ENCODE measurements at places on chromosomes 2 and 18. TPM values are rescaled to one million over a fixed set of nuclear protein-coding genes. Genes with fewer than 3 reads are reported as not detected.
A peak's percentile ranks its signal among the peaks of the same experiment; 100 is the strongest.

DNA sequence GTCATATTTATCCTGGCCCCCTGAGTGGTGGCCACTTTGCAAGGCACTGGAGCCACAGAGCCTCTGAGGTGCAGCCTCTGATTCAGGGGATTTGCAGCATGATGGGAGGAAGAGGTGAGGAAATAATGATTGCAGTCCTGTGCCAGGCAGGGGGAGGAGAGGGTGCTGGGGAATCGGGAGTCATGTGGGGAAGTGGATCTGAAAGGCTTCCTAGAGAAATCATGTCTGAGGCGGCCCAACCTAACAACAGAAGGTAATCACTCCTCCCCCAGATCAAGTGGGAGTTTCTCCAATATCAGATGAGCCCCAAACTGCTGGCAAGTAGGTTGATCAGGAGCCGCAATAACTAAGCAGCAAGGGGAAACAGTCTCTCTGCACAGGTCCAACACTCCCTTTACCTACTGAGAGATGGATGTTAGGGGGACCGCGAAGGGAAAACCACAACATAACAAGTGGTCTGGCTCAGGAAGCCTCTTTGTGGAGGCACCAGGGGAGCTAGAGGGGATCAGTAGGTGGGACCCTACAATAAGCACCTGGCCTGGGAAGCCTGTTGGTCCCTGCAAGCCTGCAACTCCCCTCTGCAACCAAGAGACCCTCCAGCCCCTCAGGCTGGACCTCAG is 71.8 kb upstream of the NPAS2 start:
- DNase-seq, result no peak

GRCh38 chr2:47876912-47877311 is 29.4 kb downstream of the FBXO11 start:
- no peak for DNase-seq

DNA sequence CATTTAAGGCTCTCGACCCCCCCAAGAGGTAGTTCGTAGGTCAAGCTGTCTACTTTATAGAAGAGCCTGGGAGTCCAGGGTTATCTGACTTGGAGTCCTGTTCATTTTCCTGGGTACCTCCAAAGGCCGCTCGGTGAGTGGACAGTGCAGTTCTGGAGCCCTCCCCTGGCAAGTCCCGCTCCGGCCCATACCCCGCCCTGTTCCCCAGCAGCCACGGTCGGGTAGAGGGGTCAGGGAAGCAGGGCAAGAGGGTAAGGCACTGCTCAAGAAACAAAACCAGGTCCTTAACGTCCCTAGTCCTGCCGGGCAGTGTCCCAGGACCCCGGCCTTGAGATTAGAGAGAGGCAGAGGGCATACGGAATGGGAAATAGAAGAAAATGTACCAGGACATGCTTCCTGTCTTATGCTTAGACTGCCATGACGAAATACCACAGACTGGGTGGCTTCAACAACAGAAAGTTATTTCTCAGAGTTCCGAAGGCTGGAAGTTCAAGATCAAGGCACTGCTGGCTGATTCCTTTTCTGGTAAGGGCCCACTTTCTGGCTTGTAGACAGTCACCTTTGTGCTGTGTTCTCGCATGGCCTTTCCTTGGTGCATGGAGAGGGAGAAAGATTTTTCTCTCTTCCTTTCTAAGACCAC is 5.4 kb upstream of the HPCAL1 start:
- no peak for DNase-seq

DNA sequence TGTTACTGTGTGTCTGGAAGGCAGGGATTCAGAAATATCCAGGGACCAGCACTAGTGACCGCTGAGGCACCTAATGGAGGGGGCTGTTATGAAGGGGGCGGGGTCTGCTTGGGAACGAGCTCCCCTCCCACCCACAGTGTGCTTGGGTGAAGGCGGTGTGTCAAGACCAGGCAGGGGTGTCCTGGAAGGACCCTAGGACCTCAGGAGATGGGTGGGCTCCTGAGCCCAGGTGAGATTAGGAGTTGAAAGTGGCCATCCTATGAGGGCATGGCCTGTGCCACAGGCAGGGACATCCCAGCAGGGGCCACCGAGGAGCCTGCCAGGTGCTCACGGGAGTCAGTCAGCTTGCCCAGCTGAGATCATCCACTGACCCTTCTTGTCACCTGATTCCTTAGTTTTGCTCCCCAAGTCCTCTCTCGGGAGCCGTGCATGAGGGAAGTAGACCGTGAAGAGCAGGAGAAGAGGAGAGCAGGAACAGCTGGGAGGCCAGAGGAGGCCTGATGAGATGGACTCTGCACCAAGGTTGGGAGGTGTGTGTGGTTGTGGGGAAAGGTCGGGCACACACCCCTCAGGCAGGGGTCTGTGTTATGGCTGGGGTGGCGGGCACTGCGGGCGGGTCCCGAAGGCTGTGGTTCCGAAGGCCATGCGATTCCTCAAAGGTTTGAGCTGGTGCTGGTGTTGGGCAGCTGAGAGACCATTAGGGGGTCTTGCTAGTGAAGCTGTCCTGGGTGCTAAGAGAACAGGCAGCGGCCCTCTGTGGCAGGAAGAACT is 180.9 kb upstream of the HS6ST1 start:
- DNase-seq, result no peak

DNA sequence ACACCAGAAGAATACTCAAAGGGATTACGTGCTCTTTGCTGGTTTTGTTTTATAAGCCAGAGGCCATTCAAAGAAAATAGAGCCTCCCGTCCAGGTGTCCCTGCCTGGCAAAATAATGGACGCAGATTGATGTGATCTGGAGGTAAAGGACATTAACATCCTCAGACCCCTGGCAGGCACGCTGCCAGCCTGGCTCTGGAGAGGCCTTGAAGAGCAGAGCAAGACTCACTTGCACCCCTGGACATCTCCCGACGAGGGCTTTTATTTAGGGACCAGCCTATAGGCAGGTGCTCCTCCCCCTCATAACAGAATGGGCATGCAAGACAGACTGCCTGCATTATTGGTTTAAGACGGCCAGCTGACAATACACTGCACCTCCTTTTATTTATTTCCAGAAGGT is 291.3 kb downstream of the BCL11A start:
- DNase-seq, result no peak

DNA sequence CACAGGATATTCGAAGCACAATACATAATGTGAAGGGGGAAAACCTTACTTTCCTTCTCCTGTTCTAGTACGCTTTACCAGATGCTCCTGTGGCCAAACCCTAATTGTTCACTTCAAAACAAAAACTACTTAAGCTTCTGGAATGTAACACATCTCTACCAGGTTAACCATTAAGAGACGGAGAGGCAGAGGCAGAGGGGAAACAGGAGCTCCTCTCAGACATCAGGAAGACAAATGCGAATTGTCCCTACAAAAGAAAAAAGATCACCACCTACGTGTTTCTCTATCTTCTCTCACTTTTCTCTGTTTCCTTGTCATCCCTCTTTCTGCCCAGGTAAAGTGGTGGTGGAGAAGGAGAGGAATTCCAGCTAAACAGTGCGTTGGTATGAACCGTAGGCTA is 266.8 kb downstream of the NRXN1 start:
- DNase-seq, result no peak

DNA sequence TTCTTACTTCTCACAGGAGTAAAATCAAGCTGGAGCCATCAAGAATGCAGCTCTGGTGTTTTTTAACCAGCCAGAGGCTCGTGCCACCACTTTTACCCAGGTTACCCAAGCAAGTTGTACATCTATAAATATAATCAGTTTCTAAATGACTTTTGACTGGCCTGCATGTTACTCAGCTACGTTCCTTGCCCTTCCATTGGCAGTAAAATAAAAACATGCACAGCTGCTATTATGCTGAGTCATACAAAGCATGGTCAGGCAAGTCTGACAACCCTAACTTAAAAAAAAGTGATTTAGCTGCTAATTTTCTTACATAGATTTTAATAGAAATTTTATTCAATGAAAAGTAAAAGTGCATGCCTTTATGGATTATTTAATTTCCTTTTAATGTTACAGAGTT is 111.7 kb upstream of the CSRNP3 start:
- DNase-seq, result no peak

DNA sequence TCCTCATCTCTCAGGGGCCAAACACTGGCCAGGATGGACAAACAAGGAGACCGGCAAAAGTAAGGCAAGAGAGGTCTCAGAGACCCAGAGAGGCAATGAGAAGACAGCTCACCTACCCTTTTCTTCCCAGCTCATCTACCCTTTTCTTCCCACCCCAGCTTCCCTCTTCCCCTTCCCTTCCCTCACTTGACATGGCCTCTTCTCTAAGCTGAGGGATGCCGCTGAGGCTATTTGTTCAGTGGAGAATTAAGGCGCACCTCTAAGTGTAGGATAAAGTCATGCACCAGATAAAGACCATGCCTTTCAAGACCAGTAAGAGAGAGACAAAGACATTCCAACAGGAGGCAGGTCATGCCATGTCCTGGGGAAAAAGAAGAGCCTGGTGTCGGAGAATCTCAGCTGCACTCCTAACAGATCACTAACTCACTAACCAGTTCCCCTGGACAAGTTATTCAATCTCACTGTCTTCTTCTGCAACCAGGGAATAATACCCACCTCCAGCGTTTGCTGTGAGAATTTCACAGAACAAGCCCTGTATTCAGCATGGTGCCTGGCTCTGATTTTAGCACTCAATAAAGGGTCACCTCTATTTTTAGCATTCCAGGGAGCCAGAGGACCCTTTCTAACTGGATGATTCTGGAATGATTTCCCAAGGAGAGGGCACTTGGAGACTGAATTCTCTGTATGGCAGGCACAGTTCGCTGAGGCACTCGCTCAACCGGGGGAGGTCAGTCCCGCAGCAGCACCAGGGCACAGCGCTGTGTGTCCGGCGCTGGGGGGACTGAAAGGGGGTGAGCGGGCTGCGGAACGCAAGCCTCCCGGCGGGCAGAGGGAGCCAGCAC is 3.0 kb upstream of the FOSL2 start:
- no peak for DNase-seq

DNA sequence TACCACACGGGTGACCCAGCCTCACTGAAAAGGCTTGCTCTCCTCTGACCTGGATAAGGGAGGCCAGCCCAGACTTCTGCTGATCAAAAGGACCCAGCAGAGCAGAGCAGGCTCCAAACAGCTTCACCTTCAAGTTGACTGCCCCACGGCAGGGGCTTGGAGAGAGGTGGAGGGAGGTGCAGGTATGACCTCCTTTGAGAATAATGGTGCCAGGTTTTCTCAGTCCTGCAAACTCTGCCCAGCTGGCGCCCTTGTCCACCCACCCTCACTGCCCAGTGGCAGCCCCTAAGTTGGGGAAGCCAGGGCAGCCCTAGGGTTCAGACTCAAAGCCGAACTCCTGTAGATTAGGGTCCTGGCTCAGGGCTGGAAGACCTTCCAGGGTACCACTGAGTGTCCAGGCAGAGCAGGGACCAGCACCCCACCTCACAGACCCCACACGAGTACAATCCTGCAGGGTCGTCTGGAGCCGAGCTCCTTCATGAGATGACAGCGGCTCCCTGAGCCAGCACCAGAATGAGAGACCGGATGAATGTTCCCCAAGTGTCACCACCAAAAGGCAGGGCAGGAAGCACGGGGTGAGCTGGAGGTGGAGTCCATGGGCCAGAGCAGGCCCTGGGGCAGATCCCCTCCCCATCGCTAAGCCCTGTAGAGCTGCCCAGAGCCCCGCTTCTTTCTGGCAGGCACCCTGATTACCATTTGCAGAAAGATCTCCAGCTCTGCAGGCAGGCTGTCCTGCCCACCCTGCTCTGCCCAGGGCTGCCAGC is 3.6 kb upstream of the GPC1 start:
- DNase-seq, result peak; percentile 85

Gene SCN3A
- 2.0 TPM for total RNA-seq

Measured in vagina (tissue), 2 donors.